ENCODE measurements at places on chromosomes 2 and 18.

GRCh38 chr18:13616525-13617035 is 109.8 kb downstream of the FAM210A start:
- DNase-seq = no peak

DNA sequence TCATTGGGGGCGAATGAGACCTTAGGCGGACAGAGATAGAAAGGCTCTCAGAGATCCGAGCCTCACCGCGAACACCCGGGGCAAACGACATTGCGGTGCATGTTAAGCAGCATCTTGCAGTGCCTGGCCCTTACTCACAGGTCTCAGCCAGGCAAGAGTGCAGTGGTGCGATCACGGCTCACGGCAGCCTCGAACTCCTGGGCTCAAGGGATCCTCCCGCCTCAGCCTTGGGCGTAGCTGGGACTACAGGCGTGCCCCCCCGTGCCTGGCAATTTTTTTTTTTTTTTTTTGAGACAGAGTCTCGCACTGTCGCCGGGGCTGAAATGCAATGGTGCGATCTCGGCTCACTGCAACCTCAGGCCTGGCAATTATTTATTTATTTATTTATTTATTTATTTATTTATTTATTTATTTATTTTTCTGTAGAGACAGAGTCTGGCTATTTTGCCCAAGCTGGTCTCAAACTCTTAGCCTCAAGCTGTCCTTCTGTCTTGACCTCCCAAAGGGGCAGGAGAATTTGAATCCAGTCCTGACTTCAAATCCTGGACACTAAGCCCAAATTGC is 1.3 kb downstream of the LAMA3 start:
- DNase-seq = no peak

DNA sequence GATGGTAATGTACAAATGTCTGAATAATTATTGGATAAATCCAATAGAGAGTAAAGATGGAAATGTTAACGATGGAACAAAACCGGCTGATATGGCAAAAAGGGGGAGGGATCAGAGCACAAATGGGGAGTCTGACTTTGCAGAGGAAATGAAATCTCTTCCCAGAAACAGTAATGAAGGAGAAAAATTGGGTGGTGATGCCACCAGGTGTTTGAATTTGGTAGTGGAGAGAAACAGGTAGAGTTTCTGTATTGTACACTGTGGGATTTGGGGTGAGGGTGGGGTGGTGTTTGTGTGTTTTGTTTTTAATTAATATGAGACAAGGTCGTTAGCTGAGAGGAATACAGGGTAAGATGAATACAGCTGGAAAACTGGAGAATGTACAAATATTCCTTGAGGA is 20.4 kb upstream of the XDH start:
- no peak for DNase-seq

DNA sequence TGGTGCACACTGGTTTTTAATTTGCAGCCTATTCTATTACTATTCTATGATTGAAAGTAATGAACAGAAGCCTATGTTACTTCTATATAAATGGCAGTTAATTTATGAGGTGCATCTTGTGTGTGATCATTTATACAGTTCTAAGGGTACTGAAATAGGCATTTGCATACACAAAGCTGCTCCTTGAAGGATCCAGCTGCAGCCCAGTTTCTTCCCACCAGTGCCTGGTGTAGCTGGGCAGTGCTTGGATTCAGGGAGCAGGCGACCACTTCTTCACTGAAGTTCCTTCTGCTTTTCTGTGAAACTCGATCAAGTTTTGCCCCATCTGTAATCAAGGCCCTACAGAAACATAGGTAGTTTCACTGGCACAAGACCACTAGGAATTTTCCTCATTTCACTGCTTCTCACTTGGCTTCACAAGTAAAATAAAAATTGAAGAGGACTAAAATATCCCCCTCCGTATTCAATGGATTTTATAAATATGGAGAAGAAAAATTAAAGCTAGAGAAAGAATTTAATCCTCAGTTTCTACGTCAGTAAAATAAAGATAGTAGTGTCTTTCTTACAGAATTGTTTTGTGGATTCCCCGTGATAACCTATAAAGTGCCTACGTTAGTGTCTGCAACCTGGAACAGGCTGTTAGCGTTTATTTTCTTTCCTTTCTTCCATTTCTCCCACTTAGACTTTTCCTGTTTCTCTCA is 1.7 kb upstream of the LPIN2 start:
- DNase-seq = no peak

- DNase-seq = no peak
Measured at GRCh38 chr2:28492282-28492681, 3.6 kb upstream of the PLB1 start.

DNA sequence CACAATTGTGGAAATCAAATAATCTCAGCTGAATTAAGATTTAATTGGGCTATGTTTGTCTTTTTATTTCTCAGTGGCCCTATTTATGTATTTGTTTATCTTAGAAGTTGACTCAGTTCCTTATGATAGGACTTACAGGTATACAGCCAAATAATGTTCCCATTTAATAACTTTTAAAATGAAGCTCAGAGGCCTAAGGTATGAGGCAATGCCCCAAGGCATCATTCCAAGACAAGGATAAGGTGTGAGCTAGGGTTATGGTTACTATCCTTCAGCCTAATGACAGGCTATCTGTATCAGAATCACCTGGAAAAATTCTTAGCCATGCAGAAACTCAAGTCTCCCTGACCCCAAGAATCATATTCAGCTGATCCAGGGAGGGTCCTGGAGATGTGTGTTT is 7.4 kb upstream of the NRBP1 start:
- no peak for DNase-seq
